NCI-H2081 (cell line): ENCODE measurements at places on chromosomes 16 and 17.
A peak's percentile ranks its signal among the peaks of the same experiment; 100 is the strongest.

DNA sequence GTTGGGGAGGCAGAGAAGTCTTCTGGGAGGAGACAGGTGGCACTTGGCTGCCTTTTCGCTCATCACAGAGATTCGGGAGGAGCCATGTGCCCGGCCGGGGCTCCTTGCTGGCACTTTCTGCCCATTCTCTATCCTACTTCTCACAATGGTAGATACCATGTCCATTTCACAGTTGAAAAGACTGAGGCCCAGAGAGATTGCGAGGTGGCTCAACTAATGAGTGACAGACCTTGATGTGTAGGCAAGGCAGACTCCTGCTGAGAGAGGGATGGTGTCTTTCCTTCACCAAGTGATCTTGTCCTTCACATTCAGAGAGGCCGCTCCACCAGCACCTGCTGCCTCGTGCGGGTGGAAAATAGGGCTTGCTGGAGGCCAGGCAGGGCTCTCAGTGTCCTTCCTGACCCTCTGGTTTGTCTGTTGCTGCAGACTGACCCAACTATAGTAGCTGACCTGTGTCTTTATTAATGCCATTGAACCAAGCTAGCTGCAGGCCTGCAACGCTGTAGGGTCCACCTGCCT, 42.1 kb downstream of the MPRIP start:
- DNase-seq: no peak

DNA sequence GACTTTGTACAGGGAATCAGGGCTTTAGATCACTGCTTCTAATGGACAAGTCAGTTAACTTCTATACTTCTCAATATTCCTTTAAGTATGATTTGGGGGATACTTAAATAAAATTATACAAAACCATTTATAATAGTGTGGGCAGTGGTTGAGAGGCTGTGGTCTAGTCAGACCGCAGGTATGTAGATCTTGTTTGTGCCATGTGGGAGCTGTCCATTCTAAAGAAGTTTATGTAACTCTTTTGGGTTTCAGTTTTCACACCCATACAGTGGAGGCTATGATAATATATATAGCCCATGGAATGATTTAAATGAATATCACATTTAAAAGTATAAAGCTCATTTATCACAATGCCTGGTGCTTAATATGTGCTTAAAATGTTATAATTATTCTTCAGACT, 654.3 kb upstream of the KIF2B start:
- DNase-seq: no peak

DNA sequence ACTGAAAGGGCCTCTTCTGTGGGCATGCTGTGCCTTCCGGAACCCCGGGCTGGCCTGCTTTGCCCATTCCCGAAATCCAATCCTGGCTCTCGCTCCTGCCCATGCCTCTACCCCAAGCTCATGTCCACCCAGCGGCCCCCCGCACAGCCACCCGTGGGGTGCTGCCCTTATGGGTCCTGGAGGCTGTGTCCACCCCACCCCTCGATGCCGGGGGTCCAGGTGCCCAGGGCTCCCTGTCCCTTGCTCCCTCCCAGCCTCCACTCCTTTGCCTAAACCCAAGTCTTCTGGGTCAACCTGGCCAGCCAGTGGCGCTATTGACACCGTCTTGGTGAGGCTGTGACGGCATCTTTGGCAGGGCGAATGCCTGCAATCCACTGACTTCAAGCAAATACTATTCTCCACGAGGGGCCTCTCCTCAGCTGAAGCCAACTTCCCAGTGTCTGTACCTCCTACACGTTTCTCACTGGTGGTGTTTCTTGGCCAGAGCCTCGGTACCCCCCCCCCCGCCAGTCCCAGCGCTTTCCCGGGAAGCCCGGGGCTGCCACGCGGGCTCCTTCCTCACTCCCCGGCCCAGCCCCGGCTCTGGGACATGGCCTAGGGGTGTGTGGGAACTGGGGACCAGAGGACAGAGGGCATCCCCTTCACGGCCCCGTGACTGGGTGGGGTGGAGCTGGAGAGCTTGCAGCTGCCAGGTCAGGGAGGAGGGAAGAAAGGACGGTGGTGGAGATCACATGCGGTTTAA, 12.2 kb upstream of the DUS1L start:
- DNase-seq: no peak

- DNase-seq: no peak
Measured at GRCh38 chr17:46847204-46848191, 3.9 kb upstream of the WNT9B start.

DNA sequence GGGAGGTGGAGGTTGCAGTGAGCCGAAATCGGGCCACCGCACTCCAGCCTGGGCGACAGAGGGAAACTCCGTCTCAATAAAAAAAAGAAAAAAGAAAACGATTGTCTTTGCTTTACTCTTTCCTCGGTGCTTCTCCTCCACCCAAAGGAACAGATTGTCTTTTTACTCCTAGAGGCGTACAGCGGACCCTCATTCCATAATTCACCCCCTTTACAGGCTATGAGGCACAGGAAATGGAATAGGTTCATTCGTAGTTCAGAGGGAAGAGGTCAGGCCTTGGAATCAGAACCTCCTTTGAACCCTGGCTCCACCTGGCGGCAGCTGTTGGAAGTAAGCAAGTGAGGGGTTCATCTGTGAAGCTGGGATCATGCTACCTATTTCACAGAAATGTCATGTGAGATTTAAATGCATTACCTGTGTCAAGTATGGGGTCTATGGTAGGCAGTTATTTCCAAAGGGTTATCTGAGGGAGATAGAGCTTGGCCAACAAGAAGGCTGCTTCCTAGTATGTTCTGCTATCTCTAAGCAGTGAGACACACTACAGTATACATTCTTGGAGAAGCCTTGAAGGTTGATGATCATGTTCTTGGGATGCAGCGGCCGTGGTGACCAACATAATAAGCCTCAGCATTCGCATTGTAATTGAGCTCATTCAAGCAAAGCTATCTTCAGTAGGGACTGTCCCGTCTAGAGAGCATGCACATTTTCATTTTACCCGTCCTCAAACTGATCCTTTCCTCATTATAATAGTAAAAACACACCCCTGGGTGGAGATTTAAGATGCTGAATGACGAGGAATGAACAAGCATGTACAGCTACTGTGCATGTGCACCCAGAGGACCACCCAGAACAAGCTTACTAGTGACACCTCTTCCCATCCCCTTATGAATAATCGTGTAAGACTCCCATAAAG, 18.7 kb upstream of the ZNF689 start:
- peak; percentile 76 for DNase-seq

GRCh38 chr16:2586901-2587480, 49.2 kb downstream of the PDPK1 start:
- no peak for DNase-seq

- DNase-seq: no peak
Measured at GRCh38 chr17:77320044-77320440, 179.3 kb downstream of the SEC14L1 start.

DNA sequence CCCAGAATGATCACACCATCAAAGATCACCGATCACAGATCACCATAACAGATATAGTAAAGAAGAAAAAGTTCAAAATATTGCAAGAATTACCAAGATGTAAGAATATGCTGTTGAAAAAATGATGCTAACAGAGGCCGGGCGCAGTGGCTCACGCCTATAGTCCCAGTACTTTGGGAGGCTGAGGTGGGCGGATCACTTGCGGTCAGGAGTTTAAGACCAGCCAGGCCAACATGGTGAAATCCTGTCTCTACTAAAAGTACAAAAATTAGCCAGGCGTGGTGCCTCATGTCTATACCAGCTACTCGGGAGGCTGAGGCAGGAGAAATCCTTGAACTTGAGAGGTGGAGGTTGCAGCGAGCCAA, 53.2 kb downstream of the CPPED1 start:
- no peak for DNase-seq

GRCh38 chr17:21289902-21290571, 5.5 kb downstream of the MAP2K3 start:
- DNase-seq: peak; percentile 2

- no peak for DNase-seq
Measured at GRCh38 chr16:16164243-16164642, 59.1 kb downstream of the ABCC6 start.

DNA sequence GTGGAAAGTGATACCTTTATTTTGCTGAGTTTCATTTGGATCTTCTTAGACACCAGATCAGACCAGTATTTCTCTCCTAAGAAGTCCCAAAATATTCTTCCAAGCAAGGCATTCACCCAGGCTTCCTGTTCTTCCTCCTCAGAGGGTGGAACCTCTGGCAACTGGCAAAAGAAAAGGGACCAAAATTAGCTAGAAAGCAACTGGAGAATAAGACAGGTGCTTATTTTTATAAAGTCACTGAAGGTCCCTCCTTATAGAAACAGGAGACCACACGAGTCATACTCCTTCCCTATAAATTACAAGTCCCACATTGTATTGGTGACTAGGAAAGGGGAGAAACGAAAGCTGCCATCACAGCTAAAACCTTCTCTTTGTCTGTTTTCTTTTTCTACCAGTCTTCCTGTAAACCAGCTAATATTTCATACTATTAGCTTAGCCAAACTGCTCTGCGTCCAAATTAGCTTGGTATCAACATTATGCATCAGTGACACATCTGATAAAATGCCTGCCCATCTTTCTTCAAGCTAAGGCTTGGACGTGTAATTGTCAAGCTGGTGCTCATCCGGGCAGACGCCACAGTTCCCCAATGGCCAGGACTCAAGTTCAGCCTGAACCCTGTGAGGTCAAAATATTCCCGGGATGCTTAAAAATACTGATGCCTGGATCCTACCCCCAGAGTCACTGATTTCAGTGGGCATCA, 47.5 kb upstream of the ERN1 start:
- DNase-seq: no peak

DNA sequence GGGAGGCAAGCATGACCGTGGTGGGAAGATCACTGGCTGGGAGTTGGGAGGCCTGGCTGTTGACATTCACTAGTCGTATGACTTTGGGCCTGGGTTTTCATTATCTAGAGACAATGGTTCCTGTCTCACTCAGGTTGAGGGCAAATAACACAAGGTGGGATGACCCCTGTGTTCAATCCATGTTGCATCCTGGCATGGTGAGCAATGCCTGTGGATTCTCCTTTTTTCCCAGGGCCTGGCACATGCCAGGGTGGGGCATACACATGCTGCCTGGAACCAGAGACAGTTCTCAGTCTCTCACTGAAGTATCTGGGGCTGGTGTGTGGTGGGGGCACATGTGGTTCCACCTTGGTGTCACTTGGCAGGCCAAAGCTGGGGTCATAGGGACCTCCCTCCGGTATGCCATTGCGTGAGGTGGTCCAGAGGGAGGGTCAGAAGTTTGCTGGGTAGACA, 5.4 kb downstream of the THRA start:
- DNase-seq: no peak

GRCh38 chr17:28563475-28563874, 7.8 kb downstream of the PIGS start:
- DNase-seq: no peak

DNA sequence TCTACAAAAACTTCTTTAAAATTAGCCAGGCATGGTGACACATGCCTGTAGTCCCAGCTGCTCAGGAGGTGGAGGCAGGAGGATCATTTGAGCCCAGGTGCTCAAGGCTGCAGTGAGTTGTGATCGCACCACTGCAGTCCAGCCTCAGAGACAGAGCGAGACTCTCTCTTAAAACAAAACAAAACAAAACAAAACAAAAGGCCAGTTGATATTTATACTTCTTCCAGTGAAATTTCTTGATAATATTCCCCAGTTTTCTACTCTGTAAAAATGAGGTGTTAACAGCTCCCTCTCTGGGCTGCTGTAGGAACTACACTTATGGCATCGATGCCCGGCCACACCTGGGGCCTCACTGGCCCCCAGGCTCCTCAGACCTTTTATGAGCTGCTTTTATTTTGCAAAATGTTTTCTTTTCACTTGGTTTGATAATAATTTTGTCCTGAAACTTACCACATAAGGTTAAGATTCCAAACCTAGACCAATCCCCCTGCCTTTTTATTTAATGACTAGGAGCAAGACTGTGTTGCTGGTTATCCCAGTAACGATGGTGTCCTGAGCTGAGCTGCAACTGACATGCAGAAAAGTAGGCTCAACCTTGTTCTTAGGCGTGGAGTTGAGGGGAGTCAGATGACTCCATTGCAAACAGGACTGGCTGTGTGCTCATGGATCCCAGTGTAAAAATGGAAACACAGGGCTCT, 17.6 kb downstream of the MAPK8IP3 start:
- peak; percentile 23 for DNase-seq

DNA sequence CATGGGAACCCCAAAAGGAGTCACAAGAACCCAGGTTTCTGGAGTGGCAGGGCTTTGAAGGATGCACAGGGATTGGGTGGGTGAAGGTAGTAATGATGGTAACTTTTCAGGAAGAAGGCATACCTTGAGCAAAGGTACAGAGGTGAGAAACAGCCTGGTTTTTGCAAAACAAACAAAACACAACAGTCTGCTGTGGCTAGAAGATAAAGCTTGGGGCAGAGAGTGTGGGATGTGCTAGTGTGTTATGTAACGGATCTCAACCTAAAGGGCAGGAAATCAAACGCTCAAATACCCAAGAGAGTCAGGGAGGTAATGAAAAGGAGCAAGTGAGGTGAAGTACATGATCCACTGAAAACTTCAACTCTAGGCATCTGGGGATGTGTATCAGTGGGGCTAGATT, 4.6 kb downstream of the PTGES3L start:
- DNase-seq: no peak

DNA sequence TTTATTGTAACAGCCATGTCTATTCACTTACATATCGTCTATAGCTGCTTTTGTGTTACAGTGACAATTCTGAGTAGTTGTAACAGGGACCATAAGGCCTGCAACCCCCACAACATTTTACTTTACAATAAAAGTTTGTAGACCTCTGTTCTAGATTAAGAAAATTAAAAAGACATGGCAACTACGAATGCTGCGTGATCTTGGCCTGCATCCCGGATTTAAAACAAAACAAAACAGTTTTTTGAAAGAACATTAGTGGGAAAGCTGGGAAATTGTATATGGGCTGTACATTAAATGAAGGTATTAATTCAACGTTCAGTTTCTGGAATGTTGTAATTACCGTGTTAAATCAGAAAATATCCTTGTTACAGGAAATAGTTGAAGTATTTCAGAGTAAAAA, 64.1 kb downstream of the RMI2 start:
- DNase-seq: no peak

DNA sequence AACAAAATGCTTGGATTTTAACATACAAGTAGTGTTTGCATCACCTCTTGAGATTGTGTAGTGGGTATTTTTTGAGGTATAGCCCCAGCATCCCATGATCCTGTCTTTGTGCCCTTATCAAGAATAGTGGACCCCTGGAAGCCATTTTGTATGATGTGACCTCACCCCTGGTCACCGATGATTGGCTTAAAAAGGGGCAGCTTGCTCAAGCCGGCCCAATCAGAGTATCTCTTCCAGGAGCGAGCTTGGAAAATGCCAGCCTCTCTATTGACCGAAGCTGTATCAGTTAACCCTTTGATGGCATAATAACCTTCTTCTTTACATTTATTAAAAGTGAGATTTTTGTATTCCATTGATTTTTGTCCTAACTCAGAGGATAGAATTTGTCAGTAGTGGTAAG, 55.5 kb upstream of the FAM20A start:
- DNase-seq: no peak

DNA sequence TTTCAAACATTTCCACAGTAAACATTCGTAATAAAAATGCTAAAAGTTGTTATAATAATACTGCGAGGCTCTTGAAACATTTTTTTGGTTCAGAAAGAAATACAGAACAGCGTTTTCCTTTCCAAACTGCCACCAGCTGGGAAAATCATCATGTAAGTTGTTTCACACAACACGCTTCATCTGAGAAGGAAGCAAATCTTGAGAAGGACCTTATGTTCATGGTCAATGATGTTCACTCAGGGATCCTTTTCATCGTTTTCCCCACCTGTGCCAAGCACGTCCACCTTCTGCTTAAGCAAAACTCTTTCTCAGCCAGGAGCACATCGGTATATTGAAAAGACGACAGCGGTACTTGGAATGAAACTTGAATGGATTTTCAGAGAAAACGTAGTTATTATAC, 274.5 kb upstream of the ELAC2 start:
- DNase-seq: no peak
